ENCODE measurements at places on chromosomes 2 and 18.
A peak's percentile ranks its signal among the peaks of the same experiment; 100 is the strongest.

- no peaks in the 10 kb centered on the region for H3K27me3 ChIP-seq
- no peaks in the 10 kb centered on the region for H3K4me1 ChIP-seq
- H3K27ac ChIP-seq, result no peak overlapping the region
- no peaks in the 10 kb centered on the region for H3K36me3 ChIP-seq
Measured at GRCh38 chr2:220081171-220081570, 453.7 kb downstream of the SLC4A3 start.

DNA sequence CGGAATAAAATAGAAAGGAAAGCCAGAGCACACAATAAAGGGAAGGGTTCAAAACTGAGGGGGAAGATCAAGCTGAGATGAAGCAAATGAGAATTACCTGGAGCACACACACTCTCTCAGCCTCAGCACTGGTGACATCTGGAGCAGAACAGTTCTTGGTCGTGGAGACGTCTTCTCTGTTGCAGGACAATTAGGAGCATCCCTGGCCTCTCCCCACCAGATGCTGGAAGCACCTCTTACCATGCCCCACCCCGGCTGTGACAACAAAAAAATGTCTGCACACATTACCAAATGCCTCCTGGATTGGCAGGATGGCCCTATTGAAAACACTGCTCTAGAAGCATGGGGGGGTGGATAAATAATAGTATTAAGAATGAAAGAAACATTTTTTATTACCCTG lies 43.6 kb upstream of the MAP3K20 start:
- no peak overlapping the region for H3K27ac ChIP-seq
- H3K4me1 ChIP-seq, result no peaks in the 10 kb centered on the region
- no peaks in the 10 kb centered on the region for H3K27me3 ChIP-seq
- no peak for DNase-seq

GRCh38 chr2:128490881-128491691 lies 172.4 kb upstream of the HS6ST1 start:
- H3K27me3 ChIP-seq, result no peaks in the 10 kb centered on the region
- H3K27ac ChIP-seq, result no peak overlapping the region
- H3K4me3 ChIP-seq, result no peak overlapping the region
- H3K4me1 ChIP-seq, result no peaks in the 10 kb centered on the region
- DNase-seq, result no peak

GRCh38 chr2:222100704-222101699 lies 197.8 kb downstream of the PAX3 start:
- H3K4me3 ChIP-seq, result no peak overlapping the region
- no peak overlapping the region for H3K27ac ChIP-seq
- no peak for DNase-seq
- no peaks in the 10 kb centered on the region for H3K36me3 ChIP-seq
- no peaks in the 10 kb centered on the region for H3K4me1 ChIP-seq

- H3K36me3 ChIP-seq, result no peaks in the 10 kb centered on the region
- H3K27ac ChIP-seq, result no peak overlapping the region
- DNase-seq, result no peak
- no peaks in the 10 kb centered on the region for H3K27me3 ChIP-seq
- H3K4me1 ChIP-seq, result no peaks in the 10 kb centered on the region
Measured at GRCh38 chr2:221254299-221254698, 317.8 kb downstream of the EPHA4 start.

- no peak overlapping the region for H3K4me3 ChIP-seq
- H3K27me3 ChIP-seq, result no peaks in the 10 kb centered on the region
- no peaks in the 10 kb centered on the region for H3K36me3 ChIP-seq
- DNase-seq, result no peak
Measured at GRCh38 chr18:11224153-11224552, 74.8 kb upstream of the PIEZO2 start.

DNA sequence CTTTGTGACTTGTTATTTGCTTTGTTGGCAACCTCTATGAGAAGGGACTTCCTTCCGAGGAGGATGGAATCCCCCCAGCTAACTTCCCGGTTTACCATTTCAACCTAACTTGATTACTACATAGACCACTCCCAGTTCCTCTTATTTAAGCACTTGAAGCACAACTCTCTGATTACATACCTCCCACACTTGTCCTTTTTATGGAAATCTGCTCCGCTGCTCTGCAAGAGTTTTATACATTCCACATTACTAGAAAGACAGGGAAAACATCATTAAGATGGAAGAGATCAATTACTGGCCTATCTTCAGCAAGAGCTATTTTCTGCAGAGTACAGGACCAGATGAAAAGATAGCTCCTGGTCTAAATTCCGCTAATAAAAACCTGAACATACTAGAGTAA lies 160.0 kb upstream of the PGAP1 start:
- no peak overlapping the region for H3K27ac ChIP-seq
- DNase-seq, result no peak
- H3K36me3 ChIP-seq, result peaks cover 71% of the 10 kb centered on the region
- H3K4me3 ChIP-seq, result no peak overlapping the region

DNA sequence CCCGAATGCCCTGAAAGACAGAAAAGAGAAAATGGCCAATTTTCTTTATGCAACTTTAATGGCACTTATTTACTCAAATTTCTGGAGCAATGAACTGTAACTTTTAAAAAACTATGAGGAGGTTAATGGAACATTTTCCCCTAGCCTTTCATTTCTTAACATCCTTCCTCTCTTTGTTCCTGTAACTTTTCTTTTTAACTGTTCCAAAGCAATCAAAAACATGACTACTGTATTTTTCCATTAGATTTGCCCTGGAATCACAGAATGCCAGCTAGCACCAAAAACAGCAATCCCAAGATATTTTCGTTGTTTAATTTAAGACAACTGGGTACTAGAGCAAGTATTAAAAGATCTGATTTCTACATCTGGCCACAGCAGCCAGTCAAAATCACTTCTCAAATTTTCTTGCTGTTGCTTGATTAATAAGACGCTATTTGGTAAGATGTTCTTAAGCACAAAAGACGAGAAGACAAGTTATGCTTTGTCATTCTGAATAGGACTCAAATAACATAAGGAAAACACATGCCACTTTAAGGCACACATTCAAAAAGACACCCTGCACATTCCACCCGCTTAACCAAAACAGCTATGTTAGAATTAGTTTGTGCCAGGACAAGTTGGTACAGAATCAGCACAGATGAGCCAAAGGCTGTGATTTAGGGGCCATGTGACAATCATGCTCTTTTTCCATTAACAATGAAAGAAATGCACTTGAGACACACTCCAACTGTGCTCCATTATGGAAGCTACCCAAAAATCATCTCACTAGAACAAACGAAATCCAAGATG lies 3.6 kb downstream of the STARD7 start:
- no peak overlapping the region for H3K27ac ChIP-seq
- H3K27me3 ChIP-seq, result no peaks in the 10 kb centered on the region
- peaks cover 84% of the 10 kb centered on the region for H3K4me1 ChIP-seq
- H3K4me3 ChIP-seq, result no peak overlapping the region

DNA sequence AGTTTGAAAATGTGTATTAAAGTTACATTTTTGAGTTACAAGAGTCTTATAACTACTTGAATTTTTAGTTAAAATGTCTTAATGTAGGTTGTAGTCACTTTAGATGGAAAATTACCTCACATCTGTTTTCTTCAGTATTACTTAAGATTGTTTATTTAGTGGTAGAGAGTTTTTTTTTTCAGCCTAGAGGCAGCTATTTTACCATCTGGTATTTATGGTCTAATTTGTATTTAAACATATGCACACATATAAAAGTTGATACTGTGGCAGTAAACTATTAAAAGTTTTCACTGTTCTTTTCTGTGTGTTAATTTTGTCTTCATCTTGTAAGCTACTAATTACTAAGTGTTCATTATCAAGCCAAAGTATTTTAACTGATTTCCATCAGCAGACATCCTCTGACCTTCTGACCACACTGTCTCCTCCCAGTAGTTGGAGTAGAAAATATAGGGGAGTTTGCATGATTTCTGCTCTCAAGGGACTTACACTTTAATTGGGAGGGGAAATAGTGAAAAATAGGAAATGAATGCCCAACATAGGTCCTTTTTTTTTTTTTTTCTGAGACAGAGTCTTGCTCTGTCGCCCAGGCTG lies 4.3 kb downstream of the PMAIP1 start:
- H3K36me3 ChIP-seq, result no peaks in the 10 kb centered on the region
- no peaks in the 10 kb centered on the region for H3K27me3 ChIP-seq
- H3K27ac ChIP-seq, result peak overlapping the region; percentile 64
- H3K4me1 ChIP-seq, result peaks cover 69% of the 10 kb centered on the region
- DNase-seq, result no peak
- no peak overlapping the region for H3K4me3 ChIP-seq

DNA sequence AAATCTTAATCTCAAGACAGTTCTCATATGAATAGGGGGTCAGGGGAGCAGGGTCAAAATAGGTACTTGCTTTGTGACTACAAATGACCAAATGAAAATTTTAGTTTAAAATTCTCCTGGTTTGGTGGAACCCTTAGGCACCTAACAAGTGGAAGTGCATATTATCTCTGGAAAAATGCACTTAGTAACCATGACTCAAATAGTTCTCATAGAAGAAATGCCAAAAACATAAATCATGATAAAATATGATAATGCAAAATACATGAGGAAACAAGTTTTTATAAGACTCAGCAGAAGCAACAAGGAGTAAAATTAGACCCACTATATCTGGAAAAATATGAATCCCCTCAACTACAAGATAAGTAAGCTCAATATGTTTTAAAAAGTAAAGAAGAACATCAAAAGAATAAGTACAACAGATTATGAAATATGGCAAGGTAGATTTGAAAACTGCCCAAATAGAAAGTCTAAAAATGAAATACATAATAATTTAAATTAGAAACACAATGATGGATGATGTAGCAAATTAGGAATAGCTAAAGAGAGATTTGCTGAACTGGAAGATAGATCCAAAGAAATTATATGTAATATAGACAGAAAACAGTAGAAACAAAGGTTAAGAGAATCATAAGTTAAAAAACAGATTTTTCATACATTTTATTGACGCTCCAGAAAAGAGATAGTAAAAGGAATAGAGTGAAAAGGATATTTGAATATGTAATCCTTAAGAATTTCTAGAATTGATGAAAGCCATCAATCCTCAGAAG lies 308.3 kb downstream of the SETBP1 start:
- no peaks in the 10 kb centered on the region for H3K4me1 ChIP-seq
- H3K36me3 ChIP-seq, result no peaks in the 10 kb centered on the region
- H3K27ac ChIP-seq, result no peak overlapping the region

DNA sequence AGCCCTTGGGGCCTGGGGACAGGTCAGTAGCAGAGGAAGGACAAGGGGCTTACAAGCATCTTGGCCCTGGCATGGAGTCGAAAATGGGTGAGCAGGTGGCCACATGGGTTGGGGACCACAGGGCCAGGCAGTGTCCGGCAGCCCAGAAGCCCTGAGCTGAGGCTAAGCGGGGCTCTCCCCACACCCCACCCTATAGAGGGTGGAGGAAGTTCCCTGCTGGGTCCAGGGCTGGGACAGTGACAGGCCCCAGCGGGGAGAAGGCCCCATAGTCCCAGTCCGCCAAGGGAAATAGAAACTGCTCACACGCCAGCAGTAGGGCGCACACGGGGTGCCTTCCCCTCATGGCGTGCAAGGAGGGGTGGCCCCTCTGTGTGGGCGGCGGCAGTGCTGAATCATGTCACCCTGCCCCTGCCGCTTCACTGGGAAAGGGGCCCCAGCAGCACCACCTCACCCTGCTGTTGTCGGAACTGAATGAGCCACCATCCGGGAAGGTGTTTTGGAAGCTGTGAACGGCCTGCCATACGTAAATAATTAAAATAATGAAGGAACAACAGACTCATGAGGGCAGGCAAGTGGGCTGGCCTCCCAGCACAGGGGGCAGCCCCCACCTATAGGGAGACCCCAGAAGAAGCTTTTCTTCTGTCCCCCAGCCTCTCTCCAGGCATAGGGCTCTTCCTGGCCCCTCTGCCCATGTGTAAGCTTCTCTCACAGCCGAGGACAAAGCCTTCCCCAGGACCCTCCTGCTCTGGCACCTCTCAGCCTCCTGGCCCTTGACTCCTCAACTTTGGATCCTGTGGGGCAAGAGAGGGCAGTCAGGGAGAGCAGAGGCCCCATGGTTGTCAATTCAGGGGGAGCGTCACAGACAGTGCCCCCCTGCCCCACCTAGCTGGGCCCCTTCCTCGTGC lies 12.7 kb upstream of the DUSP2 start:
- H3K27me3 ChIP-seq, result no peaks in the 10 kb centered on the region
- peak overlapping the region; percentile 9 for H3K4me3 ChIP-seq
- H3K4me1 ChIP-seq, result peaks cover 58% of the 10 kb centered on the region
- no peaks in the 10 kb centered on the region for H3K36me3 ChIP-seq
- H3K27ac ChIP-seq, result peak overlapping the region; percentile 38
- peak; percentile 59 for DNase-seq

DNA sequence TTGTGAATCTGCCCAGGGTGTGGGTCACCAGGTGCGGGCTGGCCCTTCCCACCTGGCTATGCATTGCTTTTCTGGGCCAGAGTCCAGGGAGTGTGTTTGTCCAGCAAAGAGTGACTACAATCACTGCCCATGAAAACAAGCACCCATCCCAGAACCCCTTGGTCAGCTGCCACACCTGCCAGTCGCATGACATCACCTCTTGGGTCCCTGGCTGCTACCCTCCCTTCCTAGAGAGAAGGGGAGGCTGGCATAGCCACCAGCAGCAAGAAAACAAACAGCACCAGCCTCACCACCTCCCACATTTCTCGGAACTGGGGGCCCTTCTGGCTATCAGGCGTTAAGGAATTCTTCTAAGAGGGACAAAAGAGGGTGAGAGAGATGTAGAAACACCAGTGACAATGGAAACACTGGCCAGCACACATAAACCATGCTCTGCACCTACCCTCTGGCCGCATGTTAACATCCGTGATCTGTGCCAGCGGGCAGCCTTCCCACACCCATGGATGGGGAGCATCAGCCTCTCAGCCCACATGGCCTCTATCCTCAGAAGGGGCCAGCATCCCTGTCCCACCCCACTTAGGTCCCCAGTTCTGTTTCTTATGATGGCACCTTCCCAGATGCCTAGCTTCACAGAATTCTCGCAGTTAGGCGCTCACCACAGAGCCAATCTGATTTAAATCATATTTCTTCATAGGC lies 109.7 kb upstream of the GLI2 start:
- no peaks in the 10 kb centered on the region for H3K4me1 ChIP-seq
- H3K27ac ChIP-seq, result no peak overlapping the region
- H3K36me3 ChIP-seq, result no peaks in the 10 kb centered on the region
- H3K4me3 ChIP-seq, result no peak overlapping the region
- no peaks in the 10 kb centered on the region for H3K27me3 ChIP-seq
- DNase-seq, result no peak

GRCh38 chr18:11553098-11553940 lies 56.1 kb upstream of the SLC35G4 start:
- H3K4me3 ChIP-seq, result no peak overlapping the region
- DNase-seq, result peak; percentile 30
- H3K4me1 ChIP-seq, result no peaks in the 10 kb centered on the region
- H3K27me3 ChIP-seq, result no peaks in the 10 kb centered on the region

GRCh38 chr2:71589763-71590162 lies 136.4 kb downstream of the DYSF start:
- H3K4me1 ChIP-seq, result no peaks in the 10 kb centered on the region
- H3K27ac ChIP-seq, result no peak overlapping the region
- no peak overlapping the region for H3K4me3 ChIP-seq
- DNase-seq, result no peak
- no peaks in the 10 kb centered on the region for H3K27me3 ChIP-seq

GRCh38 chr2:132738223-132738622 lies 68.2 kb upstream of the LYPD1 start:
- H3K36me3 ChIP-seq, result no peaks in the 10 kb centered on the region
- no peaks in the 10 kb centered on the region for H3K27me3 ChIP-seq
- no peak overlapping the region for H3K4me3 ChIP-seq
- H3K4me1 ChIP-seq, result no peaks in the 10 kb centered on the region
- H3K27ac ChIP-seq, result no peak overlapping the region
